ENCODE measurements at places on chromosomes 4 and X.

DNA sequence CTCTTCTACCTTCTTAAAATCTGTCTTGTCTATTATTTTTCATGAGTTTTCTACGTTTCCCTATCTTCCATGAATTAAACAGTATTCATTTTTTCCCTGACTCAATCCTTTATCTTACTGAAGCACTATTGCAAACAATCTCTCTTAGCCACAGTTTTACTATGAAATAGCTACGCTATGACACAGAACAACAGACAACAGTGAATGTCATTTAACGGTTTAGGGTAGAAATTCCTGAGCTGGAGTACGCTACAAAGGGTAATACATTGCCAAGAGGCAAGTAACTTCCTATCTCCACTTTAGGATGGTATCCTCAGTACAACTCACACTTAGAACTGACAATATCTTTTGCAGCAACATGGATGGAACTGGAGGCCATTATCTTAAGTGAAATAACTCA, 552.6 kb downstream of the INPP4B start:
- no peak for DNase-seq

DNA sequence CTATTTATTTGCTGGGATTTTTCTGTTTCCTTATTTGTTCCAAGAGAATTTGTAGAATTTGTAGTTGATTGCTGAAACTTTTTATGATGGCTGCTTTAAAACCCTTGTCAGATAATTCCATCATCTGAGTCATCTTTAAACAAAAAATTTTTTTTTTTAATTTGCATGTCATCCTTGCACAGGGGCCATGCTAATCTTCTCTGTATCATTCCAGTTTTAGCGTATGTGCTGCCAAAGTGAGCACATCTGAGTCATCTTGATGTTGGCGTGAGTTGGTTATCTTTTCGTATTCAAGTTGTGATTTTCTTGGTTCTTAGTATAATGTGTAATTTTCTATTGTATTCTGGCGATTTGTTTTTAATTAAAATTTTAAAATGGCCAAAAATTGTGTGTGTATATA, 18.7 kb upstream of the ZNF157 start:
- no peak for DNase-seq

GRCh38 chr4:120873554-120873953, 49.0 kb downstream of the PRDM5 start:
- no peak for DNase-seq

DNA sequence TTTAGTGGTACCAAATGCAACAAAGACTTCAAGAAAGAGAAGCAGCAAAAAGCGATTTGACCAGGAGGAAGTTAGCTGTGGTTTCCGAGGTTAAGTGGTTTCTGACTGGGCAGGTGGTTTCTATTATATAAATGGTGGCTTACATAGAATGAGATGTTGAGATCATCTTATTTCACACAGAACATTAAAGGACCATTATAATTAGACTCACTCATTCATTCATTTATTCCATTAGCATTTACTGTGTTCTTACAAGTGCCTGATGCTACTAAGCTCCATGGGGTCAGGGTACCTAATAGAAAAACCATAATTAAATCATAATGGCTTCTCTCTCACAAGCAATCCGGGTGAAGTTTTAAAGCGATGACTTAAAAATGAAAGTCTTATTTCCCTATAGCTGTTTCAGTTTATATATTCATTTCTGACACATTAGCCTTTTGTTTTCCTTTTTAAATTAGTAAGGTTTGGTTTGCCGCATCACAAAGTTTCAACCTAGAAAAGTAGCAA, 10.6 kb downstream of the TSPAN6 start:
- DNase-seq: no peak

DNA sequence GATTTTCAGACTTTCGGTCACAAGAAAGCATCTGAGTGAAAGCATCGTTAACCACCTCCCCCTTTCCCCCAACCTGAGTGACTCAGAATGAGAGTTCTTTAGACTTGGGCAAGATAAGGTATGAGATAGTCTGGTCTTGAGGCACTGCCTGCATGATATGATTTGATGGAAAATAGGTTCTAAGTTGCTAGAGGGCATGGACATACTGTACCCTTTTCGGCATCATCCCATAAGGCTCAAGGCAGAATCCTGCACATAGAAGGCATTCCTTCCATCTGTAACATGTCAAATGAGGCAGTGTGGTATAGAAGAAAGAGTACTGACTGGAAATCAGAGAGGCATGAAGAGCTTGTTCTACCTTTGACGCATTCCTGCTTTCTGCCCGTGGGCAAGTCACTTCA, 16.8 kb upstream of the AMOT start:
- DNase-seq: no peak

GRCh38 chr4:145644699-145645098, 25.5 kb downstream of the MMAA start:
- DNase-seq: no peak

DNA sequence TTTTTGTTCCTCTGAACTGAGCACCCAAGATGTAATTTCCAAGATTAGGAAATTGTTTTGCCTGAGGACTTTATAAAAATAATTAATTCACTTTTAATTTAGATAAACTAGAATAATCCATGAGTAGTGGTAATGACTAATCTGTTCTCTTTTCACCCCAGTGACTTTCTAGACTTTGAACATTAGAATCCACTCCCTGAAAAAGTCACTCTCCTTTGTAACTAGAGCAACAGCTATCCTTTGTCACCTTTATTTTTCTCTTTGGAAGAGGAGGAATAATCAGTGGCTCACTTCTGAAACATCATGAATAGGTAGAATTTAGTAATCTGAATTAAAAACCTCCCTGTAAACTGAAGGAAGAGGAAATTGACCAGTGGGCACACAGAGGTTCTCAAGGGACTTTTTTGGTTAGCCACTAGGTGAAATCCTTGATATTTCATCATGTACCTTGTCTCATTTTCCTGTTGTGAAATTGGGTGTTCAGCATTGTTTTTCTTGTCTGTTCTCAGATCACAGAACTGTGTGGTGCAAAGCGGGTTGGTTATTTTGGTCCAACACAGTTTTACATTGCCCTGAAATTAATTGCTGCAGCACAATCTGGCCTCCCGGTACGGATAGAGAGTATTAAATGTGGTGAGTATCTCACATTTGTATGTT, 59.4 kb downstream of the REPS2 start:
- no peak for DNase-seq

DNA sequence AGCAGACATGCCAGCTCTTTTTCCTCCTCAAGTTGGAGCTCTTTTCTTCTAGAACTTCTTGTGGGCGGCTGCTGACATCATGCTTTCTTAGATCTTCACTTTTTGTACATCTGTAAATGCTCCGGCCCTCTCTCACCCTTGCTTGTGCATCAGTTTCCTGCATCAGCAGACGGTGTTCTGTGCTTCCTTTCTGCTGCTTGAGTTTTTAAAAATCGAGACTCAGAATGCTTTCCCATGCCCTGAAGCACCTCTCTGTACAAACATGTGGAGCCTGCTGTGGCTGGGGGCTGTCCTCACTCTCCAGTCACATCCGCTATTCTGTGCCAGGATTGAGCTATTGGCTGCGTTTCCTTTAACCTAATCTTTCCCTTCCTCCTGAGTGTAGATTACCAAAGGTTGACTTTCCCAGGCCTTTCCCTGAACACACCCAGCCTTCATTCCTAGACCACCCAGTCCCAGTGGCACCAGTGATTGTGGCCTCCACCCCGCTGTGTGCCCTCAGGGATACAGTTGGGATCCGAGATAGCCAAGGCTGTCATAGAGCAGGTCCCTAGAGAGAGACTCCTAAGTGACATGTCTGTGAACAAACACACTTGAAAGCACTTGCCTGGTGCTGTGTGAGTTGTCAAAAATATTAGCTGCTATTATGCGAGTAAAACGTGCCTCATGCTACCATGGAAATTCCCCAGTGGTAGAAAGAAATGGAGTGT, 41.9 kb downstream of the TNIP2 start:
- peak; percentile 34 for DNase-seq

DNA sequence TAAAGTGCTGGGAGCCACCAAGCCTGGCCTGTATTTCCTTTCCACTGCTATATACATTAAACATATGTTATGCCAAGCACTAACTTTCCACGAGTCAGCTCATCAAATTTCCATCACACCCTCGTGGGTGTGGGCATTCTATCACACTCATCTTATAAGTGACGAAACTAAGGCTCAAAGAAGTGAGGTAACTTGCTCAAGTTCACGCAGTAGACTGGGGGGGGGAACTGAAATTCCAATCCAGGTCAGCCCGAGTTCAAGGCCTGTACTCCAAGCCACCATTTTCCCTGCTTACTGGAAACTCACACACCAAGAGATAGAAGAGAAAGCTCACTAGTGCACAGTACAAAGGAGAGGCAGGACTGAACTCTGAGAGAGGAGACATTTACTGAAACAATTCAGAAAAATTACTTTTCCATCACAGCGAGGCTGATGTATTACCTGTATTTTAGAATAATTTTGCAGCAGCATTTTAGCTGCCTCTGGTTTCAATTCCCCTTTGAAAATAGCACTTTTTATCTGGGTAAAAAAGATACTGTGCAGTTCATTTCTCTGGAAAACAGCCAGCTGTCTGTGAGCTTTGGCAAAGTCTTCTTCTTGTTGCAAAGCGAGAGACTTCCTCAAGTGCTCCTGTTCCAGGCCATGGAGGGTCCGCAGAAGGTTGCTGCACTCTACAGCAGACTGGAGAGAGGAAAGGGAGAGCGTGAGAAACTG, 76.8 kb downstream of the EVC2 start:
- no peak for DNase-seq

GRCh38 chrX:115960440-115961084, 210.0 kb upstream of the AGTR2 start:
- DNase-seq: no peak

GRCh38 chrX:23699636-23700194, 32.4 kb downstream of the PRDX4 start:
- DNase-seq: peak; percentile 5

DNA sequence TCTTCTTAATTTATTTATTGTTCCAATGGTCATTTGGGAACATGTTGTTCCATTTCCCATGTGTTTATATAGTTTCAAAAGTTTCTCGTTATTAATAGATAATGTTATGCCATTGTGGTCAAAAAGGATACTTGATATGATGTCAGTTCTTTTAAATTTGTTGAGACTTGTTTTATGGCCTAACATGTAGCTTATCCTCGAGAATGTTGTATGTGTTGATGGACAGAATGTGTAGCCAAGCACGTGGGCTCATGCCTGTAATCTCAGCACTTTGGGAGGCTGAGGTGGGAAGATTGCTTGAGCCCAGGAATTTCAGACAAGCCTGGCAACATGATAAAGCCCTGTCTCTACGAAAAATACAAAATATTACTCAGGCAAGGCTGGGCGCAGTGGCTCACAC, 168.5 kb upstream of the USP38 start:
- no peak for DNase-seq

DNA sequence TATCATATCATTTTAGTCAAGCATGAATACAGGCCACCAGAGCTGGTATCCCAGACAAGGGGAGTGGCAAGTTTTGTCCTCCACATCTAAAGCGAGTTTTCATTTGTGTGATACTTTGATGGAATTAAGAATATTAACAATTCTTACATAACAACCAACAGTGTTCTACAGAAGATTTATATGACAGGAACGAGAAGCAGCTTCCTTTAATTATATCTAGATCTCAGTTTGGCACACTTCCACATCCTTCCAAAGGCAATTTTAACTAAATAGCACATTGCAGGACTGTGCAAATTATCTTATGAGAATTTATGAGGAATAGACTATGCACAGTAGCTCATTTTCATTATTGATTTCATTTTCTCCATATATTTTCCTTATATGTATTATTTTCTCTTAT, 121.2 kb upstream of the GUCY1A1 start:
- no peak for DNase-seq

DNA sequence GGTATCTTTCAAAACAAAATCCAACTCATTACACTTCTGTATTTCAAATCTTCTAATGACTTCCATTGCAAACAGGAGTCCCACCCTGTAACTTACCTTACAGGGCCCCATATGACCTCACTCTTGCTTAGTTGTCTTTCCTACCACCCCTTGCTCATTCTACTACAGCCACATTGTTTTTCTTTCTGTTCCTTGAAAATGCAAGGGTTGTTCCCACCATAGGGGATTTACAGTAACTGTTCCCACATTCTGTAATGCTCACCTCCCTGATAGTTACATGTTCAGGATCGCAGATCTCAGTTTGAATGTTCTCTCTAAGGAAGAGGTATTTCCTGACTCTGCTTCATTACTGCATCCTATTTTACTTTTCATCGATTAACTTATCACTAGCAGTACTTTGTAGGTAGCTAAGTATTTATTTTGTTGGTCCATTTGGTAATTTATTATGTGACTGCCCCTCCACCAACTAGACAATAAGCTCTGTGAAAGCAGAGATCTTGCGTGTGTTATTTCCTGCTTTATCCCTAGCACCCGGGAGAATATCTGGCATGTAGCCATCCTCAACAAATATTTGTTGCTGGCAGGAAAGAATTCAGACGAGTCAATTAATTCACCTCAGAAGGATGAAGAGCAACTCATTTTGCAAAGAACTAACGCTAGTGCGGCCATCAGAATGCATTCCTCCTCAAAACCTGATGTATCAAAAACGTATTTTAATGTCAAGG, 21.4 kb downstream of the MAOB start:
- DNase-seq: no peak

GRCh38 chrX:17788439-17788838, 51.1 kb downstream of the SCML1 start:
- no peak for DNase-seq

DNA sequence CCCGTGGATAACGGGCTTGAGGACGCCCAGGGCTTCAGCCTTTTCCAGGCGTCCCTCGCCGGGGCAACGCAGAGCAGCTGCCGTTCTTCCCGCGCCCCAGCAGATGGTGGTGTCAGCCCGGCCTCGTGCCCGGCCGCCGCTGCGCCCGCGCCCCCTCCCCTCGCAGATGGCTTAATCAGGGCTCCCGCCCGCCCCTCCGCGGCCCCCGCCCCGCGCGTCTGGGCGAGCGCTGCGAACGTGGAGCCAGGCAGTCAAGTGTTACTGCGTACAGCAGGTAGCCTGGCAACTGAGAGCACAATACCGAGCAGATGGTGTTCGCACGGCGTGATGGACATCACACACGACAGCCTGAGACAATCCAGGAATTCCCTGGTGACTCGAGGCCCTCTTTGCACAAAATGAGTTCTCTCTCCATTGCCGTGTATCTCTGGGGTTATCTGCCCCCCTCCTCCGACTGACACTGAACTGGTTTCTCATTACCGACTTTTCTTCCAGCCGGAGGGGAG, 69.3 kb downstream of the MGST2 start:
- DNase-seq: peak; percentile 51
